GM06990 (cell line): ENCODE measurements at places on chromosomes 6 and 20.

DNA sequence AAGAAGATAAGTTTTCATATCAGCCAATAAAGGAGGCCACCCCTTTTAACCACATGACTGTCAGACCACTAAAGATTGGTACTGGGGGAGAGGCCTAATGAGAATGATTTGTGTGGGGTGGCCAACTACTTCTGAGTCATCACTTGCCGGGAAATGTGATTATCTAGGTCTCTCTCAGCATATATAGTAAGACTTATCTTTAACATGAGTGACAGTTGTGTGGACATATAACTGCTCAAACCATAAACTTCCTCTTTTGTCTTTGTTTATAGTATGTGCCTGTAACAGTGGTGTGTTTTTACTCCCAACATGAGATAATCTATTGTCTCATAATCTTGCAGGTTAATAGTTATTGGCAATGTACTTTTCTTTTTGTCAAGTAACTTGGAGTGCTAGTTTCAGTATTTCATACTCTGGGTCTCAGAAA lies 312.4 kb downstream of the CDKAL1 start:
- peak; percentile 37 for DNase-seq

- DNase-seq, result no peak
Measured at GRCh38 chr20:62624719-62625453, 17.4 kb upstream of the SLCO4A1 start.

DNA sequence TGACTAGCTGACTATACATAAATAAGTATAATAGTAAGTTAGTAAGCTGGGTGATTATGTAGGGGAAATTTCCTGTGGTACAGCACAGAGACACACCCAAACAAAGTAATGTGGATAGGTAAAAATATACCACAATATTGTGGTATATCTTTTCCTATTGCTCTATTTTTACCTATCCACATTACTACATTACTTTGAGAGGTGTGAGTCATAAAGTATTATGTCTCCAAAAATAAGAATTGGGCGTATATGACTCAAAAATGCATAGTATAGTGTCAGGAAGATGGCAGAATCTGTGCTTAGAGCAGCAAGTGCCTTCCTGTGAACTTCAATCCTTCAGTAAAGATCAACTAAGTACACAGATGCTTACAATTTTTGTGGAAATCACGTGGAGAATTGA lies 2.7 kb upstream of the SIRPG start:
- no peak for DNase-seq

DNA sequence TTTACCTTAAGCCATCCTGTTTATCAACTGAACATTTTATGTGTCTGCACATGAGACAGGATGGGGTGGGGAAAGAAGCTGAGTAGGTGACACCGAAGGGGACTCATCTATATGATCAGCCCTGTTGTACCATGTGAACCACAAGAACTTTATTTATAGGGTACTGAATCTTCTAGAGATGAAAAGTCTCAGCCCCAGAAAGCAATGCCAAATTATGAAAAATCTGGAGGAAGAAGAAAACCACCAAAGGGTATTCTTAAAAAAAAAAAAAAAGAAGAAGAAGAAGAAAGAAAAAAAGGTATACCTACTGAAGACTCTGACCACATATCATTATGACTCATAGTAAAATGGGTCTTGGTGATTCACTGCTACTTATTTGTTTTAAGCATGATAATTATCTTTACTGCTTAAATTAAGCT lies 39.8 kb upstream of the HBS1L start:
- no peak for DNase-seq

GRCh38 chr6:107633680-107634323 lies 143.9 kb downstream of the SOBP start:
- no peak for DNase-seq

DNA sequence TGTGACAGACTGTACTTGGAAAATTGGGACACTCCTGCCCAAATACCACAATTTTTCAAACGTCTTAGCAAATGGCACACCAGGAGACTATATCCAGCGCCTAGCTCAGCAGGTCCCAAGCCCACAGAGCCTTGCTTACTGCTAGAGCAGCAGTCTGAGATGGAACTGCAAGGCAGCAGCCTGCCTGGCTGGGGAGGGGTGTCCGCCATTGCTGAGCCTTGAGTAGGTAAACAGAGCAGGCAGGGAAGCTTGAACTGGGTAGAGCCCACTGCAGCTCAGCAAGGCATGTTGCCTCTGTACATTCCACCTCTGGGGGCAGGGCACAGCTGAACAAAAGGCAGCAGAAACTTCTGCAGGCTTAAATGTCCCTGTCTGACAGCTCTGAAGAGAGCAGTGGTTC lies 1003.3 kb upstream of the MAP3K7 start:
- no peak for DNase-seq

GRCh38 chr6:51842061-51842803 lies 245.2 kb downstream of the PKHD1 start:
- DNase-seq, result no peak

DNA sequence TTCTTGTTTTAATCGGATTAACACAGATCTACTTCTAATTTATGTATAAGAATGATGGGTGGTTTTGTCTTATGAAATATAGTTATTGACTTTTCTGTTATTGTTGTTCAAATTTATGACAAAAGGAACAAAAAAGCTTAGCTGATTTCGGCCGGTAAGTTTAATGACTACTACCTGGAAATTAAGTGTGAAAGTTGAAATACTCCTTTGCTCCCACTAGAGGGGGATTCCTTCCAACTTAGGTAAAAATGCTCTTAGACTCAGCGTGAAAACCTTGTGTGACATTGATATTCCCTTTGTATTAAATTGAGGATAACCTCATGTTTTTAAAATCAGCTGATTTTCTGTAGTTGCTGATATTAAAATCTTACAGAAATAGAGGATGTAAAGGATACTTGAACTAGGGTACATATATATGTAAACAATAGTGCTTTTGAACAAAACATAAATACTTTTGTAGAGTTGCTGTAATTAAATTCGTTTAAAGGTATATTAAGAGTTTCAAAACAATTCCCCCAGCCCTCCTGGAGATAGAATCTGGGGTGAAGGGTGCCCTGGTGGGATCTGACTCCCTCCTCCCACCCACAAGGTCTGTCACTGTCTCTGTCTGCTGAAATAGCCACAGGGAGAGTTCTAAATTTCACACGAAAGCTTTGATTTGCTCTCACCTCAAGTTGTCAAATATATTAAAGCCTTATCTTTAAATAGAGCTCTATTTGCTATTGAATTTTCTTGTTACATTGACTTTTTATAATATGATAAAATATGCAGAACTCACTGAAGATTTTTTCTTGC lies 257.5 kb downstream of the ARID1B start:
- DNase-seq, result no peak

- no peak for DNase-seq
Measured at GRCh38 chr6:20718705-20719653, 184.7 kb downstream of the CDKAL1 start.

- no peak for DNase-seq
Measured at GRCh38 chr20:49424536-49424935, 57.9 kb downstream of the KCNB1 start.

GRCh38 chr6:26302941-26303559 lies 61.9 kb upstream of the BTN3A2 start:
- DNase-seq, result no peak

GRCh38 chr20:32069711-32070110 lies 17.7 kb downstream of the HCK start:
- no peak for DNase-seq

DNA sequence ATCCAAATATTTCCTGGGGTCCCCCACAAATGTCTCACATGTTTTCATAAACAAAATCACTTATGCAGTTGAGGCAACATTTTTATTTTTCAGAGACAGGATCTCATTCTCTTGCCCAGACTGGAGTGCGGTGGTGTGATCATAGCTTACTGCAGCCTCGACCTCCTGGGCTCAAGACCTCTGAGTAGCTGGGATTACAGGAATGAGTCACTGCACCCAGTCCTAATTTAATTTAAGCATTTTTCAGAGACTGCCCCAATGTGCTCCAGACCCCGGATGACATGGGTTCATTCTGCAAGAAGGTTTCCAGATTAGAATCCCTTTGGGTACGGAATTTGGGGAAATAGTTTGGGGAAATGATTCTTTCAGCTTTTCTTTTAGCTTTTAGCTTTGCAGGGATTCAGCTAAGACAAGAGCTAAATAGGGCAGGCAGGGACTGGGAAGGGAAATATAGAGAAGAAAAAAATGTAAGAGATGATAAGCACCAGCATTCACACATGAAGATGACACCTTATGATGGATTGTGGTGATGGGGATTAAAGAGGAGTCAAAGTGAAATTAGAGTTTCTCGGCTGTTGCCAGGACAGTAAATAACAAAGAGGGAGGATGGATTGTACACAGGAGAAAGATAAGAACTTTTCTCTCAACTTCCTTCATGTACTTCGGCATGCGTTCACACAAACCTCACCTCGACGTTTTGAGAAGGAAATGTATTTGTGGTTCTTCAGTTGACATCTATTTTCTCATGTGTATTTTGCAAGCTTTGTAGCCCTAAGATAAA lies 169.4 kb upstream of the TAB2 start:
- DNase-seq, result no peak

- DNase-seq, result no peak
Measured at GRCh38 chr6:156347656-156348055, 429.5 kb upstream of the ARID1B start.

DNA sequence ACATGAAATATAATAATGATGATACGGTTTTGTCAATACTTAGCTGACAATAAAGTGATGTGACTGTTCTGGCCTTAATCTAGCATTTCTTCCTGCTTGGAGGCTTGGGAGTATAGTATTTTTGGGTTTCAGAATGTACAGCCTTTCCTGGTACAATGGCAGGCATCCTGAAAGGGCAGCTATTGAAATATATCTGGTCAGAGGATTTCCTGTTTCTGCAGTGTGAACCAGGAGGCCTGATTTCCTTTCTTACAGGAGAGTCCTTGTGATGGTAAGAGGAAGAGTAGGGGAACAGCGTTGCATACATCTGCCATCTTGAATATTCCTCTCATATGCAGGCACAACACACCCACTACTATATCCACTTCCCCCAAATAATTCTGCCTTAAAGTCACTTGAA lies 93.7 kb downstream of the MYO6 start:
- DNase-seq, result no peak

DNA sequence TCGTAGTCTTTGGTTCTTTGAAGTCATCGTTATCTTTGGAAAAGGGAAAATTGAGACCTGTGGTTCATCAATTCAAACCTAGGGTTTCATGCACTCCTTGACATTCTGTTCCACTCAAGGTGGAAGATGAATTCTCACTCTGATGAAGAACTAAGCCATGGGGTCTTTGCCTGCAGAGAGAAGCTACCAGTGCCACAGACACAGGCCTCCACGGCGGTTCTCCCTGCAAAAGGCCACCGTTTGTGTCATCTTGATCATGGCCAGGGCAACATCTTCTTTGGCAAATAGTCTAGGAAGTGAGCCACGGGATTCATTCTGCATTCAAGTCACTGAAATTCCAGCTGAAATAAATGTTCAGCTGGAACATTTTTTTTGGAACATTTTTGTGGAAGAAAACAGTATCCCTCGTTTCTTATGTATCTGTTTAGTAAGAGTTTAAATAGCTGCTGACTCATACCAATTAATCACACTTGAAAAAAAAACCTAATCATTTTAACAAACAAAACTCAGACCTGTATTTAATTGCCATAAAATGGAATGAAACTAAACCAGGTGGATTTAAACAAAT lies 206.0 kb upstream of the FOXQ1 start:
- no peak for DNase-seq

DNA sequence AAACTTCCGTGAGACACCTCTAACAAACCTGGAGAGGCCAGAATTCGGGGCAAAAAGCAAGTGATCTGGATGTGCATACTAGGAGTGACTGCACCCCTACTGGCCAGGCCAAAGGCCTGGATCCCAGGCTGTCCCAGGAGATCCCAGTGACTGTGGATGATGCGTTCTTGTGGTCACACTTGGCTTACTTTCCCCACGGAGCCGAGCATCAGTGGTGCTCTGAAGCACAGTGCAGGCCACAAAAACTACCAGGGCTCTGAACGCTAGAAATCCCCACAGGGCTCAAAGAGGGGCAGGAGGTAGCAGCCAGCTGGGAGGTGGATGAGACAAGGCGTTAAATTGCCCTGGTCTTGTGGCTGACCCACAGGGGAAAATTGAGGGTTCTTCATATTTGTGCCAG lies 7.1 kb downstream of the TRIM26 start:
- no peak for DNase-seq

DNA sequence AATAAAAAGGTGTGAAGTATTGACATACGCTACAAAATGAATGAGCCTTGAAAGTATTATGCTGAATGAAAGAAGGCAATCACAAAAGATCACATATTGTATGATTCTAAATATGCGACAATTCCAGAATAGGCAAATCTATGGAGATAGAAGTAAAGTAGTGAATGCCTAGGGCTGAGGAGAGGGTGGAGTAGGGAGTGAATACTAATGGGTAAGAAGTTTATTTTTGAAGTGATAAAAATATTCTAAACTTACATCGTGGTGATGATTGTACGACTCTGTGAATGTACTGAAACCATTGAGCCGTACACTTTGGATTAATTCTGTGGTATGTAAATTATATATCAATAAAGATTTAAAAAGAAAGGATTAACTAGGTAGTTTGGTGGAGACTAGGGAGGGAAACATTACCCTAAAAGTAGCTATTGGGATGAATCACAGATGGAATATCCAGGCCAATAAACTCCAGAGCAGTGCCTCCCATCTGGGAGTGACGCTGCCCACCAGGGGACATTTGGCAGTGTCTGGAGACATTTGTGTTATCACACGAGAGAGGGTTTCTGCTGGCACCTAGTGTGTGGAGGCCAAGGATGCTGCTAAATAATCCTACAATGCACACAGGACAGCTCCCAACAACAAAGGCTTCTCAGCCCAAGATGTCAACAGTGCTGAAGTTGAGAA lies 214.2 kb upstream of the PCSK2 start:
- no peak for DNase-seq

DNA sequence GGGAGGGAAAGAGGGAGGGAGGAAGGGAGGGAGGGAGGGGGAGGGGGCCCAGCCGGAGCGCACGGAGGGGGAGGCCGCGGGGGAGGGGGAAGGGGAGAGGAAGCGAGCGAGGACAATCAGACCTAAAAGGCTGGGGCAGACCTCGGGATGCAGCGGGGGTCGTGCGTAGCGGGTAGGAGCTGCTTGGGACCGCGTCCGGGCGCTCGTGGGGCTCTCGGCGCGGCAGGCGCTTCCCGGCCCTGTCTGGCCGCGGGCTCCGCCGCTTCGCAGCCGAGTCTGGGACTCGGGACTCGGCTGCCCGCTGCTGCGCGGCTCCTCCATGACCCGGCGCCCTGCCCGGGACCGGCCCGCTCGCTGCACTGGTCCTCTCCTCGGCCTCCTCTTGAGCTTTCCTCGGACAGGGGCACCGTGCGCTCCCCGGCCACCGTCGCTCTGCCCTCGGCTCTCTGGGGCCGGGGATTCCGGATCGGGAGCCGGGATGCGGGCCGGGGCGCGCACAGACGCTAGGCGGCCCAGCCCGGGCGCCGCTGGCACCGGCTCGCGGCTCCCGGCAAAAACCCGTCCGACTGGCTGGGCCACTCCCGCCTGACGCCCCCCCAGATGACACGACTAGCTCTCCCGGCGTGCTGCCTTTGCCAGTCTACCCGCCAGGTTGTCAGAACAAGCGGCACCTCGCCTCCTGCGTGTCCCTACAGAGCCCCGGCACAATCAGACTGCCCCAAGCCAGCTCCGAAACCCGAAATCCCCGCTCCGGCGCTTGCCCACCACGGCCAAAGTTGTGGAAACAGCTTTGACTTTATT lies 2.2 kb downstream of the TFAP2A start:
- DNase-seq, result no peak

- DNase-seq, result no peak
Measured at GRCh38 chr6:44194326-44194725, 22.4 kb upstream of the MYMX start.
